H1 (cell line): ENCODE measurements at places on chromosomes 13 and 19.

GRCh38 chr19:51108805-51109146, 567 bp upstream of the CTU1 start:
- DNase-seq = no peak

- no peak for DNase-seq
These were observed 504.3 kb downstream of the COG6 start for GRCh38 chr13:40159736-40160135.

DNA sequence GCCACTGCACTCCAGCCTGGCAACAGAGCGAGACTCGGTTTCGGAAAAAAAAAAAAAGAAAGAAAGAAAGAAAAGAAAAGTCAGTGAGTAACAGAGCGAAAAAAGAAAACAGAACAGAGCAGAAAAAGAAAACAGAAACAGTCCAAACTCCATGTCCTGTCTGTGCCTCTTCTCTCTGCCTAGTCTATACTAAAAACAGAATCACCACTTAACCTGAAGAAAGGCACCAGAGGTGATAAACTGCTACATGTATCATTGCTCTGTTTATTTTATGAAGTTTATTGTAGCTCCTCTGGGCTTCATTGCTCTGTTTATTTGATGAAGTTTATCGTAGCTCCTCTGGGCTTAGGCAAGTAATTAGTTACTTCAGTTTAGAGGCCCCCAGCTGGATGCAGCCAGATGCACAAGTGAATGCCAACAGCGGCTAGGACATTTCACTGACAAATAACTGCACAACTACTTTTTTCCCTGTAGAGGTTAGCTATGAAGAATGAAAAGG, 39.2 kb downstream of the TBC1D4 start:
- no peak for DNase-seq

DNA sequence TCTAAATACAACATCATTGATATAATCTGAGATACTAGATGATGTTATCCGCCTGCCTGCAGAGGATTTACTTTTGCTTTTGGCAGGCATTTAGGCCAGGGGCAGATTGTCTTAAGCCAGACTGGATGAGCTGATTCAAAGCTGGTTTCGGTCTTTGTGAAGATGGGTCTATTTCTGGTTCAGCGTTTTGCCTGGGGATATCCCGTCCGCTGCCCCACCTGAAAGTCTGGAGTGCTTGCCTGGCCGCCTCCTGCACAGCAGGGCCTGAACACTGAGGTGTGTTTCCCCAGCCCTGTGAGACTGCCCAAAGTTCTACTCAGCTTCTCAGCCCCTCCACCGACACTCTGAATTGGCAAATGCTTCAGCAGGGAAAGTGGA, 149.7 kb downstream of the KATNAL1 start:
- no peak for DNase-seq

- DNase-seq = no peak
These were observed 63.5 kb upstream of the SPATA13 start for GRCh38 chr13:24097064-24097463.

DNA sequence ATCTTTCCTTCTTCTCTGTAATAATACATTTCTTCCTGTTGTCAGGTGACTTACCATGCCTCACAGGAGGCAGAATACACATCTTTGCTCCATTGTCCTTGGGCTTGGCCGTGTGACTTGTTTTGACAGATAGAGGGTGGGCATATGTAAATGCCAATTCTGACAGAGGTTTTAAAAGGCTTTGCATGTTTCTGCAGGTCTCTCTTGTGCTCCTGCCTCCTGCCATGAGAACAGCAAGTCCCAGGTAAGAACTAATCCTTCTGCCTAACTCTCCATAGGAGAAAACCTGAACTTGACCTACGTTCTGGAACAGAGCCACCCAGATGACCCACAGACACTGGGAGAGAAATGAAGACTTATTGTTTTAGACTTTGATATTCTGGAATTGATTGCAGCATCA, 88.7 kb upstream of the TNFSF11 start:
- DNase-seq = no peak

DNA sequence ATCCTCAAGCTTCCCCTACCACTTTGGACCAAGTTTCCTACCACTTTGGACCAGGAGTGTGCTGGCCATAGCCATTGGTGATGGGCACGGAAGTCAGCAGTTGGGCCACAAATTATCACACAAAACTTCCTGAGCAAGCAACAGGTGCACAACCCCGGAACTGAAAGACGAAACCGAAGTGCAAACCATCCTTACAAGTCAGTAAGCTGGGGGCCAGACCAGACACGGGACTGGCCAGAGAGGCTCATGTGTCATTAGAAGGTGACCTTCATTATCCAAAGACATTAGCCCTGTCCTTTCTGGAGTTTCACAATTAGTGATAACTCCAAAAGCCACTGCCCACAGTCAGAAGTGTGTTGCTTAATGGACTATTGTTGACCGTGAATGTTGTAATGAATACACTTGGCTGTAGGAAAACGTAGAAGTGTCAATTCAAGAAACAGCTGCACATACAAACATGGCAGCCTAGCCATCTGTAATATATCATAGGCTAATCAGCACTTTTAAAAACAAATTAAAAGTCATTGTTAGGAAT, 244.1 kb upstream of the IRS2 start:
- no peak for DNase-seq

DNA sequence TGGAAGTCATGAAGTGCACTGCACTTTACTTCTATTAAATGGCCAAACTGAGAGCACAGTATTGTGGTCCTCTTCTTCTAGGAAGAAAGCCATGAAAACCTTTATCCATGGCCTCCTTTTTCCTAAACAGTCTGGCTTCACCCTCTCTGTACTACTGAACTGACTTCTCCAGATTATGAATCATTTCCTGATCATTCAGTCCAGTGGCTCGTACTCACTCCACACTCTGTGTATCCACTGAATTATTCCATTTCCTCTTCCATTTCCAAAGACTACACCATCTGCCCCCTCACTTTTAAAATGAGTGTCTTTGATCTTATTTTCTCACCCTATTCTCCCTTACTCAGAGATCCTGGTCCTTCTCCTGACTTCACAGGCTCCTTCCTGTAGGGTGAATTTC, 29.7 kb upstream of the FREM2 start:
- DNase-seq = no peak

GRCh38 chr13:33087790-33088189, 71.6 kb downstream of the KL start:
- DNase-seq = no peak

DNA sequence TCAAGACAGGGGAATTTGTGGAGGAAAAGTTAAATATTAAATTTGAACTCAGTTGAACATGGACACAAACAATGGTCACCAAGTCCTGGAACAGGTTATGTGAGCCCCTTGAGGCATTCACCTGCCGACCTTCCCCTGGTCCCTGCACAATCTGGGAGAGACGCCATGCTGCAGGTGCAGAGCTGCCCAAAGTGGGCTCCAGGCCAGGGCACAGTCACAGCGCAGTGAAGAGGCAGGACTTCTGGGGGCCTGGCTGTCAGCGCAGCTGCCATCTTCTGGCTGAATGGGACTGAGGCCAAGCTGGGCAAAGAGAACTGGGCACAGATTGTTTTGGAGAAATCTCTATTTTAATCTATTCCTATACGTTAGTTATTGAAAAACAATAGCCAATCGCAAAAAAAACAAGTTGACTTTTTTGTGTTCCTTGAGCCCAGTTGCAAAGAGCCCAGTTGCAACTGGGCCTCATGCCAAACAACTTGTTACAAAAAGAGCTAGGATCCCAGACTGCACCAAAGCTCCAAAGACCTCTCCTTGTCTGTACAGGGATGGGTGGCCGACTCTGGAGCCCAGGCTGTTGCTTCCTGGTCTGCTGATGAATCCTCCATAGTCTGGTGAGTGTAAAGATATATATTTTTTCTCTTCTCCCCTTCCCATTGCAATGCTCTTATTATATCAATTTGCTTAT, 1.2 kb upstream of the ZNF626 start:
- DNase-seq = no peak

DNA sequence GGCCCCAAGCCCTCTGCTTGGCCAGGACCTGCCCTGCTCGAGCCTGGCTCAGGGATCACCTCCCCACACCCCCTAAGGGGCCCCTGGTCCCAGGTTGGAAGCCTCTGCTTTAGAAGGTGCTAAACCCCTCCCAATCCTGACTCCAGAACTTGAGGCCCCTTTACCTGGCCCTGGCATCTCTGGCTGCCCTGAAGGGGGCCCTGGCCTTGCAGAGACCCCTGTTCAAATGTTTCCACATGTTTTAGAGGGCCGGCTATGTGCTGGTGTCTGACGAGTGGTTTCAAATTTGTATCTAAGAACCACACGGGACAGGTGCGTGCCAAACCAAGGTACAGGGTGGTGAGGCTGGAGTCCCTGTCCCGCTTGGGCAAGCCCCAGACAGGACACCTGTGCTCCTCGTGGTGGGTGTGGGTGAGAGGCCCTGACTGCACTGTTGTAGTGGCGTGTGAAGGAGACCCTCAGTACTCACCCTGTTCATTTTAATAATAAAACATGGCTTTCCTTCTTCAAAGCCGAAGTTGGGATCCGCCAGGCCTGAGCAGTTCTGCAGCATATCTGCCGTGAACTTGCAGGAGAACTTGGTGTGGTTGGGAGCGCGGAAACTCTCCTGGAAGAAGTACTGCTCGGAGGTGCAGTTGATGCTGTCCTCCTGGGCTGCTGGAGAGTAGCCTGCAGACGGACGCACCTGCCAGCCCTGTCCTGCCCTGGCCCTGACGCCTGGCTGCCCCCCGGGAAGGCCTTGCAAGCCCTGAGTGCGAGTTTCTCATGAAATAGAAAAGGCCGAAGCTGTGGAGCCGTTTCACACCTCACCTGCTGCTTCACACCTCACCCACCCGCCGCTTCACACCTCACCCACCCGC, 5.4 kb downstream of the ATP4B start:
- DNase-seq = no peak

GRCh38 chr13:99374994-99375737, 68.0 kb upstream of the GPR183 start:
- peak; percentile 43 for DNase-seq

- no peak for DNase-seq
These were observed 19.0 kb downstream of the OLFM2 start for GRCh38 chr19:9917321-9917720.

DNA sequence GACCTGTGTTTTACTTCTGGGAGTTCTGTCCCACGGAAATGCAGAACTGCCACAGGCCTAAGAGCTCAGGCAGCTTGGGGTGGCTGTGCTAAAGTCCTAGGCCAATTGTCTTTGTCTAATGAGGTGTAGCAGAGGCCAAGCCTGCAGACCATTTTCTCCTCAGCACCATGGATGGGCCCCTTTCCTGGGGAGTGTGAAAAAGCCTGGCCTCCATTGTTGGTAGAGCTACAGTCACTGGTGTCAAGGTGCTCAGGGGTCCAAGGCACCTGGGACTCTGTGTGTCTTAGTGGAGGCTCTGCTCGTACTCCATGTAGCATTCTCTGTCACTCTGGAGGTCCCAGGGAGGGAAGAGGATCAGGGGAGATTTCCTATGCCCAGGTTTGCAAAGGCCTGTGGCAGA, 329.6 kb downstream of the SLITRK5 start:
- DNase-seq = no peak

- DNase-seq = no peak
These were observed 29.1 kb downstream of the ATP12A start for GRCh38 chr13:24709186-24709913.

DNA sequence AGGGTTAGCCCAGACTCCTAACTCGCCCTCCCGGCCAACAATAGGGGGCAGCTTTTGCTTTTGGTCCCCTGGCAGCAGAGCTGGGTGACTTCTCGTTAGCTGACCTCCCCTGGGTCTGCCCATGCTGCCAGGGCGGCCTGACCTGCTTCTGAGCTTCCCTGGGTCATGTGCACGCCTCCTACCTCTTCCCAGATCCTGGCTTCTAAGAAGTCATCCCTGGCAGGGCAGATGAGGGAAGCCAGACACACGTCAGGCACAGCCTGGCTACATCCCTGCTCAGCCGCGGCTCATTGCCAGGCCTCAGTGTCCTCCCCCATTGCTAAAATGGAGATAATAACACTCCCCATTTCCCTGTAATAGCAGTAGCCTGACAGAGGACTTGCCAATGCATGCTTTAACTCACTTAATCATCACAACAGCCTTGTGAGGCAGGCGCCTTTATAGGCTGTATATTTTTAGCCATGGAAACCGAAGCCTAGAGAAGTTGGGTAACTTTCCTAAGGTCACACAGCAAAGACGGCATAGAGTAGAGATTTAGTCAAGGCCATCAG, 2.1 kb downstream of the KCNK6 start:
- no peak for DNase-seq

DNA sequence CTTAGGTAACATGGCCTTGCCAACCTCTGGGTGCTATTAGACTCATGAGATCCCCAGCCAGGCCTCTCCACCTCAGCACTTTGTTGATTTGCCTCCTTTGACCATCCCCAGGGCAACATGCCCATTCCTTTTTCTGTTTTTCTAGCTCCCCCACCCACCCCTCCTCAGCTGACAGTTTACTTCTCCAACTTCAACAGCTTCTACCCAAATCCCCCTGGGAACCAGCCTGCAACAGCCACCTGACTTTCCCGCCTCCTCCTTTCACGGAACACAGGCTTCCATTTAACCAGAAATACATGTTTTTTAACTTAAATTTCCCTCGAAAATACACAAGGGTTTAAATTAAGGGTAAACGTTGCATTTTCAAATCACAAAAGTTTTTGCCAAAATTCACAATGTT, 117.3 kb downstream of the DLEU7 start:
- DNase-seq = no peak

GRCh38 chr13:27293873-27294515, 23.4 kb downstream of the RASL11A start:
- DNase-seq = no peak

GRCh38 chr13:25687471-25688225, 315.9 kb downstream of the ATP8A2 start:
- DNase-seq = no peak

DNA sequence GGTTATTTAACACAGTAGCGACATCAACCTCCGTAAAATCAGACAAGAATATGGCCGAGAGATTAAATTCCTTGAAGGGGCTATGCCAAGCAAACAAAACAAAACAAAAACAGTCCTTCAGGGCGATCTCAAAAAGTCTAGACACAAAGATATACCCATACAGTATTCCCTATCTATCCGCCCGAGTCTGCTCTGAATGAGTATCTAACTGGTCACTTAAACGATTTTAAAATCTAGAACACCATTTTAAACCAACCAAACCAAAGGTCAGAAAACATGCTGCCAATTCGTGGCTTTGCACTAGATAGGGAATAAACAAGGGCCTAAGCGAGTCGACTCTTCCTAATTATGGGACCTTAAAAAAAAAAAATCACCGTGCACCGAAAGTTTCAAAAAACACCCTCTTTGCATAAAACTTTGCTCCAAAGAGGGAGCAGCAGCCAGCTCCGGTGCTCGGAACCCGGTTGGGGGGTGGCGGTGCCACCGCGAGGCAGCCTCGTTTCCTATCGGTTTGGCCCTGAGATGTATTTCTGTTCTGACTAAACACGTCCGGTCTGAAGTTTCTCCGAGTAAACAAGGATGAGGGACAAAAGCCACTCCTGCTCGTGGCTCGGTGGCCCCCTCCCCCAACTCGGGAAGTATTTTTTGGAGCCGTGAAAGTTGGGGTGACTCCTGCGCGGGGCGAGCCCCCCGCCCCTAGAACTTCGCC, 1.8 kb downstream of the HMGB1 start:
- DNase-seq = no peak

GRCh38 chr19:13002166-13002898, 7.1 kb downstream of the NFIX start:
- no peak for DNase-seq
